ENCODE measurements at places on chromosomes 5 and 9.
A peak's percentile ranks its signal among the peaks of the same experiment; 100 is the strongest.

- no peak for DNase-seq
These were observed 135.8 kb downstream of the PCSK1 start for GRCh38 chr5:96297290-96297689.

GRCh38 chr5:2997179-2997578 is 245.7 kb upstream of the IRX2 start:
- no peak for DNase-seq

DNA sequence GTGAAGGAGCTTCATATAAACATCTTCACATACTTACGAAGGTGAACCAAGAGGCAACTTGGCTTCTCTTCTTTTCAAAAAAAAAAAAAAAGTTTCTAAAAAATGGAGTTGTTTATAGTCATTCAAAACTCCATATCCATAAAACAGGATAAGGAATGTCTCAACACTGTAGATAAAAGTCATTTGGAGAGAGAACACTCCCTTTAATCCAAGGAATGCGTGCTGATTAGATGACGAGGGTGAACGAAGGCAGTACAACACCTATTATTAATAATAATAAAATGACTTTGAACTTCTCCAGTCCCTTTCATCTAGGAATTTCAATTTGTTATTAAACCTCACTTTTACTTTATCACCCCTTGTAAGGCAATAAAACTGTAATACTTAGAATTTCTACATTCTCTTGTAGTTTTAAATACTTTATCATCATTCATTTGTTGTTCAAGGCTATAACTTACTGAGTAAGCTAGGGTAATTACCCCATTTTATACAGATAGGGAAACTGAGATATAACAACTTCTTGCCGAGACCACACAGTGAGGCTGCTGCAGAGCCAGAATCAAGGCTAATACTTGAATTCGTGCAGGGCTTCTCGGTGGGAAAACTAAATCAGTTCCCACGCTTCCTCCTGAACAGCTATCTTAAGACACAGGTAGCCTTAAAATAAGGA is 377.1 kb downstream of the EFNA5 start:
- no peak for DNase-seq

GRCh38 chr9:94086486-94087345 is 2.5 kb downstream of the PTPDC1 start:
- peak; percentile 69 for DNase-seq

DNA sequence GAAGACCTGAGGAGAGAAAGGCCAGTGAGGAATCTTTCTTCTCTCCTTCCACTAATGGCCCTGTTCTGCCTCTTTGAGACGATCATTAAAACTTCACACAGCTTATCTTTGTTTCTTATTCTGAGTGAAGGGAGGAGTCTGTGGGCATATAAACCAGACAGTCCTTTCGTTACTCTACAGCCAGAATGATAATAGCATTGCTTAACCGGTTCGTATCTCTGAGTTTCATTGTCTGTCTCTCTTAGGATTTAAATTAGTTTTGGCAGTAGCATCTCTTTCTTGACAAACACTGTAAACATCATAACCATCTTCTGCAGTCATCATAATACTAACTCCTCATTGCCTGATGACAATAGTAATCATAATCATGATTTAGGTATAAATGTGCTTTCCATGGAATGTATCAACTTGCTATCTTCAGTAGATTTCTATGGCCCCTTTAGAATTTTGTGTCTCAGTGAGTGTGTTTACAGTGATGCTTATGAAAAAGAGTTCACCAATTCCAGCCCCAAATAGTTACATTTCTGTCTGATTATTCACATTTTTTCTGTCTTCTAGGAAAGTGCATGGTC is 618.8 kb upstream of the KLF4 start:
- no peak for DNase-seq

DNA sequence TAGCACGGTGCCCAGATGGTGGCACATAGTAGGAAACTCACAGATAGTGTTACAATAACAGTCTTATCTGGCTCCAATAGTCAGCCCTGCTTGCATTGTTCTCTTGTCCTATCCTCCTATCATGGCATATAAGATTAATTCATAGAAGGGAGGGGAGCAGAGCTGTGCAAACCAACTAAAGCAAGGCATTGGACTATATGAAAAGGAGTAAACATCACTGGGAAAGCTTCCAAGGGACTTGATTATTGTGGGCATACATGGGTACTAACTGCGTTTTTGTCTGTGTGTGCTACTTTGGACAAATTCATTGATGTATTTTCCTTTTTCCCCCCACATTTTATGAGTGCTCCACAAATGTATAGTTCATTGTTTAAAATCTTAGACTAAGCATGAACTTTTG is 43.8 kb upstream of the C5orf47 start:
- DNase-seq: no peak

DNA sequence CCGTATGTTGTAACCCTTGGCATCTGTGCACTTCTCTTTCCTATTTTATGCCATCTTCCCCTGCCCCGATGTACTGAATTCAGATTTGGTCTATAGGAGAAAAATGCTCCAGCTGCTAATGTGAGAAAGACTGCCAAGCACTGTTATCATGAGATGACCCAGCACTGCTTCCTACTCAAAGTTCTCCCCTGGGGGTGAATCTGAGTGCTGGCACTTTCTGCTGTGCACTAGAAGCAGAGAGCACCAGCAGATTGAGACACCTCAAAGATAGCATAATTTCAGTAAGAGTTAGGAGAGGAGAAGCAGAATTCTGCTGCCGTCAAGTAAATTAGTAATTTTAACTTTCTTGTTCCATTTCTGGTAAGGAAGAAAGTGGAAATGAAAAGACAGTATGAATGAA is 92.8 kb upstream of the ACOT12 start:
- DNase-seq: peak; percentile 15

Measured in NCI-H69 (cell line).